ENCODE measurements at places on chromosomes 2 and 18.

DNA sequence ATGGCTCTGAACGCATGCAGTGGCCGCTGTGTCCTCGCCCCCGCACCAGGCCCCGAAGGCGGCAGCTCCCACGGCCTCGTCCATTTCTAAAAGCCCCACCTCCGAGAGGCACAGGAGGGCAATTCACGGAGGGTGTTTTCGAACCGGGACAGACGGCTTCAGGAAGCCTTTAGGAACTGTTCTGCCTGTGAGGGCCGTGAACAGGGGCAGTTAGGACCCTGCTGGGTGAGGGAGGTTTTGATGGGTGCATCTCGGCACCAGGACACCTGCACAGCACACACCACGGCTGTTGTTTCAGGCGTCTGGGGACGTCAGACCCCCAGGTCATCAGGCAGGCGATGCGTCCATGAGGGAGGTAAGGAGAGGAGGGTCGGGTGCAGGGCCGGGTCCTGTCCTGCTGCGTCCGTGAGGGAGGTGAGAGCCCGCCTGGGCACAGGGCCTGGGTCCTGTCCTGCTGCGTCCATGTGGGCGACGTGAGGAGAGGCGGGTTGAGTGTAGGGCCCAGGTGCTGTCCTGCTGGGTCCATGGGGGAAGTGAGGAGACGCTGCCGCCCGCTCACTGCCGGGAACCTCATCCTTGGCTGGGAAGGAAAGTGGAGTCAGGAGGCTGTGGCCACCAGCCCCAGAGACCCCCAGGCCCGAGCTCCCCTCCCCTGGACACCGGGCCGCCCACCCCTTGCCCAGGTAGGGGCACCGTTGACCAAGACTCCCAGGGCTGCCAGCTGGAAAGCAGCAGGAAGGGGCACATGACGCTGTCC, 25.5 kb upstream of the KCNG2 start:
- no peak for DNase-seq

DNA sequence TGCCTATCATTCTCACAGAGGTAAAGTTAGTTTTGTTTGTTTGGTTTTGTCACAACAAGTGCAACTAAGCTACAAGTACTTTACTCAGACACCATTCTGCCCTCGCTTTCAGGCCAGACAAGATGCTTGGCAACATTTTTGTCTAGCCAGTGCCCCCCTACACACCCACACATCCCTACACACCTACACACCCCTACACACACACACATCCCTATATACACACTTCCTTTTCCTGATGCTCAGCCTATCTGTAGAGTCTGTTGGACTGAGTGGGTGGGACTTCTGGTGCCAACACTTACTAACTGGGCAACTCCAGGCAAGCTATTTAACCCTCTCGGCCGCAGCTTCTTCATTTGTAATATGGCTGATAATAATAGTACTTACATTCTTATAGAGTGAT, 161.4 kb downstream of the ALK start:
- DNase-seq: no peak

GRCh38 chr2:69694894-69695849, 46.8 kb upstream of the ANXA4 start:
- no peak for DNase-seq

DNA sequence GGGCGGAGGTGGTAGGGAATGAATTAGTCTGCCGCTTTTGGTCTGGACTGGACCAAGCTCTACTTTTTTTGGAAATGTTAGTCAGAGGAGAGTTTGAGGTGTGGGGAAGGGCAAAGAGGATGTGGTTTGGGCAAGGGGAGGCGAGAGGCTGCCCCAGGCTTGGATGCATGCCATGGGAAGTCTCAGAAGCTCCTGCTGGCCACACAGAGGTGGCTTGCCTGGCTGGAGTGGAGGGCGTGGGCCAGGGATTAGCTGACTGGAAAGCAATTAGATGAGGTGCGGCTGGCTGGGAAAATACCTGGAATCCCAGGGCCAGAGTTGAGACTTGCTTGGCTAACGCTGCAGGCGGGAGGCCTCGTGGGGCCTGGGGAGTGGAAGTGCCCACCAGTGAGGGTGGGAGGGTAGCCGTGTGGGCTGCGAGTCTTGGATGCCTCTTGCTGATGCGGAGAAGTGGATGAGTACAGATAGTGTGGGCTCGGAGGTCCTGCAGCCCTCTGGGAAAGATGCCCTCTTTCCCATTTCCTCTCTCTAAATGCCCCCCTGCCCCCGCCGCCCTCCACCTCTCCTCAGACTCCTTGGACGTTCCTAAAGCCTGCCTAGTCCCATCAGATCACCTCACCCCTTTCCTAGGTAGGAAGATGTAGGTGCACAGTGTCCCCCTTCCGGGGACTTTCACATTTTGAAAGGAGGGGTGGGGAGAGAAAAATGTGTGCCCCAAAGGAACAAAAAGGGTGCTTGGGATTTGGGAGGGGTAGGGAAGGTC, 117.6 kb downstream of the SMAD7 start:
- DNase-seq: no peak

- no peak for DNase-seq
Observed at GRCh38 chr2:111035830-111036441, 84.8 kb upstream of the BCL2L11 start.

- no peak for DNase-seq
Observed at GRCh38 chr2:120568975-120569268, 166.7 kb upstream of the GLI2 start.

DNA sequence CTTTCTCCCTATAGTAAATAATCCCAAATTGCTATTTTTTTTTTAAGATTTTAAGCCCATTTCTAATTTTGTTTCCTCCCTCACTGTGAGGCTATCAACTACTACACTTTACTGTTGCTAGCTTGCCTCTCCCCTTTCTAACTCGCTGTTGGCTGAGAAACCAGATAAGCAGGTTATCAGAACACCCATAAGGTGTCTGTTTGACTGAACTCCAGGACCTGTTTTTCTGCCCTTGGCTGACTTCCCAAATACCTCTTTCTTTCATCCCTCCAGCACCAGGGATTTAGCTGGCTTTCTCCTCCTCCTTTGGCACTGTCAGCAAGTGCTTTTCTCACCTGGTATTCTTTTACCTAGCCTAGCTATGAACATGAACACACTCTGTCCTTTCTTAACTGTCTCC, 11.1 kb downstream of the TRAK2 start:
- DNase-seq: no peak

GRCh38 chr2:200158647-200159356, 147.7 kb upstream of the SPATS2L start:
- DNase-seq: no peak

DNA sequence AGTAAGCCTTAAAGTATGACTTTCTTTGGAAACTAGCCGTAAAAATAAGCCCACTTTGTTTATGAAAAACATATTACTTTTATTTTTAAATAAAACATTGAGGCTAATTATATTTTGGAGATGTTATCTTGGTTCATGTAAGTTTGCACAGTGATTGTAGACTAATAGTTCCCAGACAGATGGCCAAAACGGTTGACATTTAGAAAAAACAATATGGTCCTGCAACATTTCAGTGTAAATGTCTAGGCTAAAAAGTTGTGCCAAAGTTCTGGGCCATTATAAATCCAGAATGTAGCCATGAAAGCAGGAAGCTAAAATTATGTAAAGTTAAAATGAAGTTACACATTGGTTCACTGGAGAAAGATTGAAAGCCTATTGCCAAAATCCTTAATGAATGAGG, 43.6 kb downstream of the SLC5A7 start:
- DNase-seq: no peak

- no peak for DNase-seq
Observed at GRCh38 chr2:58146707-58147106, 94.4 kb downstream of the FANCL start.

GRCh38 chr18:7273301-7273921, 42.5 kb downstream of the LRRC30 start:
- DNase-seq: no peak

GRCh38 chr2:33785201-33786106, 186.4 kb upstream of the FAM98A start:
- DNase-seq: no peak

GRCh38 chr2:203637471-203638167, 68.8 kb upstream of the CD28 start:
- DNase-seq: no peak

DNA sequence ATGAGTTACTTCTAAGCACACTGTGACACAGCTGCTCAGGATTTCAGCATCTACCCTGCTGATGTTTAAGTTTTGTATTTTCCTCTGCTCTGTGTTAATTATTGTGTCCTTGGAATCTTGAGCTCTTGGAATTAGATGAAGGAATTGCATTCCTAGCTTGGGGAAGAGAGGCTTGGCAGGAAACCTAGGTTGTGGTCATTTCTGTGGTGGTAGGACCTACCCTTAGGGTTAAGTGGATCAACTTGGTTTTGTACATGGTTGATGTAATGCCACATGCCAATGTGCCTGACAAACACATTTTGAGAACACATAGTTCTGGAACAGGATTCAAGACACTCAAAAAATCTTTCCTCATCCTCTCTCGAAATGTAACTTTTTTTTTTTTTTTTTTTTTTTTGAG, 264.5 kb upstream of the MEX3C start:
- DNase-seq: no peak

GRCh38 chr2:86039178-86039962, 66.3 kb downstream of the POLR1A start:
- no peak for DNase-seq

GRCh38 chr18:13471198-13471845, 252.8 kb downstream of the LDLRAD4 start:
- DNase-seq: no peak

DNA sequence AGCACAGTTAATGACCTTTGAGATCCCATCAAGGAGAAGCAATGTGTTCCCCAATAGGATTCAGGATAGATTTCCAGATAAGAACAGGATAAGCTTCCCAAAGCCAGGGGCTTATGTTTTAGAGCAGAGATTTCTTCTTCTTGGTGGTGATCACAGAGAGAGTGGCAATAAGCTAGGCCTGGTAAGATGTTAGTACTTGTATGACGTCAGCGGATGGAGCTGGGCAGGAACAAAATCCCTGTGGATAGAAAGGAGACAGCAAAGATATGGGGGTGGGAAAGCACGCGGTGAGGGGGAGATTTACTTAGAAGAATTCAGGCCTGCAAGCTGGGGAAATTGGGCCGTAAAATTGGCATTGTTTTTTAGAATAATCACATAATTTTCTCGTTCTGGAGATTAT, 323.0 kb downstream of the MTX2 start:
- no peak for DNase-seq

GRCh38 chr18:63779386-63779785, 4.2 kb downstream of the SERPINB7 start:
- no peak for DNase-seq

GRCh38 chr2:177998006-177998405, 74.6 kb downstream of the PDE11A start:
- no peak for DNase-seq

- DNase-seq: no peak
Observed at GRCh38 chr2:219131327-219131726, 29.3 kb downstream of the NHEJ1 start.

- DNase-seq: no peak
Observed at GRCh38 chr2:20930928-20931327, 108.0 kb upstream of the LDAH start.

- DNase-seq: no peak
Observed at GRCh38 chr18:24198461-24198860, 59.6 kb downstream of the CABYR start.

- DNase-seq: no peak
Observed at GRCh38 chr2:226693521-226693920, 106.1 kb downstream of the IRS1 start.

DNA sequence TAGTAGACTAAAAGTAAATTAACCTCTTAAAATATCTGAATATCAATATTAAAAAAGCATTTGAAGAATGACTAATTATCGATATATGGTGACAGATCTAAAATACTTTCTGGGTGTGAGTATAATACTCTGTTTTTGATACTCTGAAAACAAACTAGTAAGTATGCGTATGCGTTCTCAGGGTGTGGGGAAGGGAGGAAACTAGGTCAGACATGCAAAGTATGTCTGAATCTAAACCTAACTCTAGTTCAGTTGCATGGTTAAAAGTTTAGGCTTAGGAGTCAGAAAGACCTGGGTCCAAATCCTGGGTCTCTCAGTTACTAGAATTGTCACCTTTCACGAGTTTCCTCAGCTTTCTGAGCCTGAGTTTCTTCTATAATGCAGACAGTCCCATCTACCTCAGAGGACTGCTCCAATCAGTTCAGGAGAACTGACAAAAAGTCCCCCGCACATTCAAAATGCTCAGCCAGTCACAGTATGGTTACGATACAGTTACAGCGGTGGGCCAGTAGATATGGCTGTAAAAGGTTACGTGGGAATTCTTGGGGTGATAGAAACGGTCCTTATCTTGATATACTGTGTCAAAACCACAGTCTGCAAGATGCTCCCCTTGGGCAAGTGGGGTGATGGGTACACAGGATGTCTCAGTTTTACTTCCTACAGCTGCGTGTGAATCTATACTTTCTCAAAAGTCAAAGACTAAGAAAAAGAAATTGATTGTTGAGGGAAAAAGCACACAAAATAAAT, 29.2 kb downstream of the UNC50 start:
- DNase-seq: no peak

- no peak for DNase-seq
Observed at GRCh38 chr2:108591163-108591562, 56.9 kb downstream of the LIMS1 start.

- DNase-seq: no peak
Observed at GRCh38 chr2:2642906-2643890, 312.1 kb upstream of the MYT1L start.

- DNase-seq: no peak
Observed at GRCh38 chr18:36064027-36064808, 3.1 kb downstream of the RPRD1A start.

DNA sequence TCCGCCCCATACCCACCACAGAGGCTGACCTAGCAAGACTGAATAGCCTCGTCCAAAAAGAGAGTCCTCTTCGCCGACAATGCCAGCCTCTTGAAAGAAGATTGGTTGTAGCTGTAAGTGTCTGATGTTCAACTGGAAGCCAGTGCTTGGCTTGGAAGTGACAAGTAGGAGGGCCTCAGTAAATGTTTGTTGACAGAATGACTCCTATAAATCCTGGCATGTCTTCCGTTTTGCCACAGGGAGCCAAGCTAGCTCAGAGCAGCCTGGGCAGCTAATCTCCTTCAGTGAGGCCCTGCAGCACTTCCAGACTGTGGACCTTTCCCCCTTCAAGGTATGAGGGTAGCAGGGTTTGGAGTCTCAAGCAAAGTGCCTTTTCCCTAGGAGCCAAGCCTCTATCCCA, 14.9 kb downstream of the ELMOD3 start:
- no peak for DNase-seq

DNA sequence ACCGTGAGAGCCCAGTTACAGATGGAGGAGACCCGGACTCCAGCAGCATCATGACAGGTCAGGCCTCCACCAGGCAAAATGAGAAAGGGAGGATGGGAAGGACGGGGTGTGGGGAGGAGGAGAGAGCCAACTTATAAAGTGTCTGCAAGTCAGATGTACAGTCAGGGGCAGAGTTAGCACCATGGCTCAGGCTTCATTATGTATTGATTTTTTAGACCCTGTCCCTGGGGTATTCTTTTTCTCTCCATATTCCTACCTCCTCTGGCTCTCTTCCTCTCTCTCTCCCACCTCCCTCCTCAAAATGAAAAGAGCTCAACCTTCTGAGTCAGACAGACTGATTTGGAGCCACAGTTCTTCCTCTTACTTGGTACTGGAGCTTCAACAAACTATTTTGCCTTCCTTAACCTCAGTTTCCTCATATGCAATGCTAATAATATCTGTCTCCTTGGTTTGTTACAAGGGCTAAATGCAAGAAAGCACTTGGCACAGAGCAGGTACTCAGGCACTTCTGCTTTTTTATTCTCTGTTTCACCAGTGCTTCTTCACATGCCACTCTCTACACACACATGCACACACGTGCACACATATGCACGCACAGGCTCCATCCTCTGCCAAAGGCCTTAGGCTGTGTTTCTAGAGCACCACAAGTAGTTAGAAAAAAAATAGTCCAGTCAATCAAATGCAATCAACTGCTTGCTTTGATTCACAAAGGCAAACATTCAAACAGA, 92.3 kb upstream of the PKDCC start:
- DNase-seq: no peak

Measured in skin of body (tissue), 3 donors.